ENCODE measurements at places on chromosomes 11 and 22.

GRCh38 chr11:96123301-96123700 is 199.4 kb upstream of the MTMR2 start:
- DNase-seq, result no peak

- DNase-seq, result no peak
These were observed 53.2 kb upstream of the FAM181B start for GRCh38 chr11:82786836-82787235.

DNA sequence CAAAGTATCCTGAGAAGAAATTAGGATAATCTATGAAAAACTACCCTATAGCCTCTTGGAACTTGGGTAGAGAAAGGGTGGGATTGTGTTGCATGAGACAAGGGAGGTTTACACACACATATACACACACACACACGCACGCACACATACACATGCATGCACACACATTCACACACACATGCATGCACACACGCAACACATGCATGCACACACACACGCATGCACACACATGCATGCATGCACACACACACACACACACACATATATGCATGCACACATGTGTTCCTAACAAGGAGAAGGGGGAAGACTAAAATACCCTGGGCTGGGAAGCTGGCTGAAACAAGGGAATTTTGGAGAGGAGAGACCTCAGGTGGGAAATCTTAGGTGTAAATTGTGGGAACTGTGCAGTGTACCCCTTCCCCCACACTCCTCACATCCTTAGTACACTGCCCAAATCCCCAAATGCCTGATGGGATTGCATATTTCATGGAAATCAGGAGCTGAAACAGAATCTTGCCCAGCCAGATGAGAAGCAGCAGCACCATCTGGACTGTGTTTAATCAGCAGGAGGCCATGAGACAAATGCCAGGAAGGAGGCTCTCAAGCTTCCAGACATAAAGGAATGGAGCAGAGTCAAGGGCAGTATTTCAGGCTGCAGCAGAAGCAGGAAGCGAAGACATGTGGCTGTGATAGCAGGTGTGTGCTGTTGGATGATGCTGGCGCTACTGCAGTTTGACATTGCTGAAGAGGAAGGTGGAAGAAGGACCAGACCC is 14.6 kb upstream of the POLD3 start:
- no peak for DNase-seq

- no peak for DNase-seq
These were observed at the start of gene NTM for GRCh38 chr11:131370090-131370751. NTM (plus strand) TSS chr11:131370615.

DNA sequence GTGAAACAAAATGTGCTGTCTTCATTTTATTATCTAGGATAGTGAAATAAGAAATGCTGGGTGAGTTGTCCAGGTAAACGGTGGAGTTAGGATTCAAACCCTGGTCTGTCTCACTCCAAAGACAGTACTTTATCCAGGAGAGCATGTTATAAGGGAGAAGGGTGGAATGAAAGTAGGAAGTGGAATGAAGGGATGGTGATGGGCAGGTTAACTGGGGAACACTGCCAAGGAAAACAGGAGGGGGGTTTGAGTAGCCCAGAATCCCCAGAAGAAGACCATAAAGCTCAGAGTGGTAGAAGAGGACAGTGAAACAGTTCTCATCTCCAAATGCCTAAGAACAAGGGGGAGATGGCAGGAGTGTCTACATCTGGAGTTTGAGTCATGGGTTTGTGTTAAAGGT is 169.0 kb downstream of the BARX2 start:
- no peak for DNase-seq

DNA sequence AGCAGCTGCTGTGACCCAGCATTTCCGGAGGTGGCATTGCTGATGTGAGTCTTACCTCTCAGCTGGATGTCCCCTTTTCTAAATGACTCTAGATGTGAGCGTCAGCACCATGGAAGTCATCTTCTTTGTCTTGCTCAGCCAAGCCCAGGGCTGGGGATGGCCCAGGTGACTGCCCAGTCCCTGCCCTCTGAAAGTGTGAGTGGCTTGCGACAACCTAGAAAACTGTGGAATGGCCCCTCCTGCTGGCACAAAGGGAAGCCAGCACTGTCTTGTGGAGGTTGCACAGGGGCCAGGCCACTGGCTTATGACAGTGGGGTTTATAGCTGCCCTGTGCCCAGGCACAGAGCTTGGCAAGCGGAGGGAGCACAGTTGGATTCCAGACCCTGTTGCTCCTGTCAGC is 6.2 kb downstream of the TUB start:
- DNase-seq, result no peak

DNA sequence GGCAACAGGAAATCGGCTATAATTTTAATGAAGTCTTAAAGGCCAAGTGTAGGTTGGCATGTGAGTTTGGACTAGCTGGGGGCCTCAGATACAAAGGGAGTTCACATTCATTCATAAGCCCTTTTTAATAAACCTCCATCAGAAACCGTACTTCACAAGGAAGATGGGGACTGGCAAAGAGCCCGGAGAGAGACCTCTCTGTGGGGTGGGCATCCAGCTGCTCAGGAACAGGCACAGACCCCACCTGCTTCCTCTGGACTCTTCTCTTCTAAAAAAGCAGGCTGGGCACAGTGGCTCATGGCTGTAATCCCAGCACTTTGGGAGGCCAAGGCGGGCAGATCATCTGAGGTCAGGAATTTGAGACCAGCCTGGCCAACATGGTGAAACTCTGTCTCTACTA is 3.9 kb upstream of the ARFGAP3 start:
- DNase-seq, result no peak

DNA sequence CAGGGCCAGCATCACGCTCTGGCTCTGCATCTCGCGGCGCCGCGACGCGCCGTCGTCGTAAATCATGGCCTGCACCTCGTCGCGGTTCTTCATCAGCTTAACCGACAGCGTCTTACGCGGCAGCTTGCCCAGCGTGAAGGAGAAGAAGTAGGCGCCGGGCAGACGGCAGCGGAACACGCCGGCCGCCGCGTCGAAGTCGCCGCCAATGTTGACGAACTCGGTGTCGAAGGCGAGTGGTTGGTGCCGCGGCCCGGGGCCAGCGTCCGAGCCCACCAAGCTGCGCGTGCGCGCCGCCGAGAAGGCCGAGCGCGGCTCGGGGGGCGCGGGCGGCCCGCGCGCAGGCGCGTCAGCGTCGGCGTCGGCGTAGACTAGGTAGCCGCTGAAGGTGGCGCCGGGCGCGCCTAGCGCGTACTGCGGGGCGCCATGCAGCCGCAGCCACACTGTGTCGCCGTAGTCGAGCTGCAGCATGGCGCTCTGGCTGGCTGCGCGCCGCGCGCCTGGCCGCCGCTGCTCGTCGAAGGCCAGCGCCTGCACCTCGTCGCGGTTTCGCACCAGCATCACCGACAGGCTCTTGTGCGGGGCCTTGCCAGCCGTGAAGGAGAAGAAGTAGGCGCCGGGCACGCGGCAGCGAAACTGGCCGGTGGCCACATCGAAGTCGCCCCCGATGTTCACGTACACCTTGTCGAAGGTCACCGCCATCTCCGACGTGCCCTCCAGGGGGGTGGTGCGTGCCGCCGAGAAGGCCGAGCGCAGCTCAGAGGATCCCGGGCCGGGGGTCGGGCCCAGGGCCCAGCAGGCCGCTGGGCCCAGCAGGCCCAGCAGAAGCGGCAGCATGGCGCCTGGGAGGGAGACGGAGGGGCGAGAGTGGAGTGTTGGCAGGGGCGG is 3.7 kb downstream of the FAM180B start:
- DNase-seq, result no peak

DNA sequence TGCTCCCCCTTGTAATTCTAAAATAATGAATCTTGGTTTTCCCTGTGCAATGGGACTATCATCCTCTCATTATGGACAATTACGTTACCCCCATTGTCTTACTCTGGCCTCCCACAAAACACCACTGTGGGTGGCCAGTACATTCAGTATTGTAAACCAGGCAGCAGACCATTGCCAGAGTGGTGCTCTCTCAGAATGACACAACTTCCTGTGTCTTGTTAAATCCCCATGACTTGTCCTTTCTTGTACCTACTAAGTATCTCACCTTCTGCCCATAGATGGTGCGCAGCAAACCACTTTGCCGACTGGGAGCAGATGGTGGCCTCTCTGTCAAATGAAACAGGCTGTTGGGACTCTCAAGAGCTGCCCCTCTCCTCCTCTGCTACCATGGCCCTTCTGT is 287.1 kb upstream of the RAG2 start:
- no peak for DNase-seq

GRCh38 chr11:134577751-134578395 is 165.8 kb upstream of the B3GAT1 start:
- DNase-seq, result no peak

DNA sequence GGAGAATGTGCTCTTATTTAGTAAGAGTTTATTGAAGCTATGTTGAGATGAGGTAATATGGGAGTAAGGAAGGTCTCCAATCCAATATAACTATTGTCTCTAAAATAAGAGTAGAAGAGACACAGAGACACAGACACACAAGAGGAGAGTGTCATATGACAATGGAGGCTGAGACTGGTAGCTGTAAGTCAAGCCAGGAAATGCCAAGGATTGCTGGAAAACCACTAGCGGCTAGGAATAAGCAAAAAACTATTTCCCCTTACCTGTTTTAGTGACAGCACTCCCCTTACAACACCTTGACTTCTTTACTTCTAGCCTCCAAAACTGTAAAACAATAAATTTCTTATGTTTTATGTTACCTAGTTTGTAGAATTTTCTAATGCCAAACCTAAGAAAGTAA is 1652.8 kb downstream of the LRRC4C start:
- DNase-seq, result no peak

DNA sequence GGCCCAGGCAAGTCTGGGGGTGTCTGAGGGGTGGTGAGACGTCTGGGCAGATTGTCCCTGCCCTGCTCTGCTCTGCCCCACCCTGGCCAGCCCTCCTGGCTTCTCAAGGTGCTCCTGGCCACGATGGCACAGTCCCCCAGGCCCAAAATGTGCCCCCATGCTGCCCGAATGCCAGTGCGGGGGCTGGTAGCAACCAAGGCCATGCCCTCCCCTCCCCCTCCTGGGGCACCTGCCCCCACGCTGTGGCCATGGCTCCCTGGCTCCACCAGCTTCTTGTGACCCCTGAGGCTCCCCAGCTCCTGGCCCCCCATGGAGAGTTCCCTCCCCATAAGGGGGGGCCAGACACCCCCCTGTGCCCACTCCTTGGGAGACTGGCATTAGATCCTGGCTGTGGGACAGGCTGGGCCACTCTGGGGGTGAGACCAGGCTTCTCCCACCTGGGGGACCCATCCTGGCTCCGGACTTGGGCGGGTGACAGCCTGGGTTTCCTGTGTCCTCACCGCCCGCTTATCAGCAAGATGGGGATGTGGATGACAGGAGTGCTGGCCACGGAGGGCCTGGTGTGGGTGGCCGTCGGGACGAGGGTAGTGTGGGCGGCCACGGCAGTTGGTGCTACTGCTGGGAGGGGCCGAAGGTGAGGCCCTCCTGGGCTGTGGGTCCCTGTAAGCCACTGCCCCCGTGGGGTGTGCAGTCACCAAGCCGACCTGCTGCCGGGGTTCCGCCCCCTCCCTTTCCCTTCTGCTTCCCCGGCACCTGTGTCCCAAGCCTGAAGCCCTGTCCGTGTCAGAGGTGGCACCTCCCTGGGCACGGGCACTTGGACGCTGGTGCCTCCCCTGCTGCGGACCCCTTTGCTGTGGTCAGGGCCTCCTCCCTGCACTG is 15.9 kb upstream of the MUC6 start:
- DNase-seq, result no peak

- no peak for DNase-seq
These were observed 61.1 kb downstream of the SPECC1L start for GRCh38 chr22:24331468-24332440.

- DNase-seq, result no peak
These were observed 8.3 kb downstream of the RIN1 start for GRCh38 chr11:66328031-66328301.

DNA sequence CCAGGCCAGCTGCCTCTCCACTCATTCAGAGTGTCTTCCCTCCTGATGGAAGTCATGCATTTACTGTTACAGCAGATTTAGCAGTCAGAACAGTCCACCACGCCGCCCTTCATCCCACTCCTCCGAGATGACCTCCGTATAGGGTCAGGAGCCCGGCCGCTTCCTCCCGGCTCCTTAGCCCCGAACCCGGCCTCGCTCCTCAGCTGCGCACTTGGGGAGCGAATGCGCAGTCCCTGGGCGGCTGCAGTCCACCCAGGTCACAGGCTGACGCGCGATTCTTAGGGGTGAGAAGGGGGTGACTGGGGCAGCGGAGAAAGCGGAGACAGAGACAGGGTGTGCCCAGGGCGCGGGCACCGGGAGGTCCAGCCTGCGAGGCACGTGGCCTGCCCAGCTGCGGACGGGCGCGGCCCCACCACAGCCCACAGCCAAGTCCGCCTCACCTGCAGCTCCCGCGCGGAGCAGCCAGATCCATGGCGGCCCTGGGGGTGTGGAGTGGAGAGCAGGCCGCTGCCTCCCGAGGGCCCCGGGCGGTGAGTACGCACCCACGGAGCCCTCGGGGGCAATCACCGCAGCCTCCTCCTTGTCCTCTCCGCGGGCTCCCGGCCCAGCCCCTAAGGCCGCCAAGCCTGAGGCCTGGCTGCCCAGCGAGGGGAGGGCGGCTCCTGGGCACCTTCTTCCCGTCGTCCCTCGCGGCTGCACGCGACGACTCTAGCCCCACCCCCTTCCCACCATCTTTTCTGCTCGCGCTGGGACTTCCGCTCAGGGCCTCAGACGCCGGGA is 286.6 kb downstream of the BRD1 start:
- no peak for DNase-seq

GRCh38 chr11:87726506-87726905 is 448.7 kb downstream of the RAB38 start:
- DNase-seq, result no peak

DNA sequence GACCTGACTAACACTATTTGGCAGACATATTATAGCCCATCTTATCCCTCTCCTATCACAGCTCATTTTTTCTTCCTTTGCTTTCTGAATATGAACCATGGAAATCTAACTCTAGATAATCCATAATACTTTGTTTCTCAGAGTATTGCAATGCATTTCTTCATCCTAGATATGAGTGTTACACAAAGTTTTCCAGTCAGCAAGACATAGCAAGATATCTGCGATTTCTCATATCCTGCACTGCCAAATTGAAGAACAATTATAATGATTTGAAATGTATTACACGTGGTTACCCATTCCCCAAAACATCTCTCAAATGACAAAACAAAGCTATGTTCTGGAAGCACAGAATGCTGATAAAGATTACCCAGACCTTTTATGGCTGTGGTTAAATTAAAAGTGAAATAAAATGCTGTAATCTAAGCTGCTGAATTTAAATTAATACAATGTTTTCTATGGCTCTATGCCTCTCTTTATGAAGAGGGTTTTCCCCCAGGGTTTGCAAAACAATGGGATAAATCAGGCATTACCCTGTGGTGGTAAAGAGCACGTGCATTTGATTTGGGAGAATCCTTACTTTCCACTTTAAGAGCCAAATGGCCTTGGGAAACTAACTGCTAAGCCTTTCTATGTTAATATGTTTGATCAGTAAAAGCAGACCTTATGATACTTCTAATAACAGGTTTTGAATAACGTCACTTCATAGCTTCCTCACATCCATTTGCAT is 1291.0 kb upstream of the CNTN5 start:
- DNase-seq, result no peak

Measured in activated CD4-positive, alpha-beta T cell treated with anti-CD3 and anti-CD28 coated beads, Interleukin-2, Interleukin-6, amounts not matched to agents 100 ng/mL and 50 ng/mL, durations not matched to agents 16 hours and 8 hours (primary cell).